ENCODE measurements at places on chromosomes 6 and 20.

- DNase-seq, result no peak
These were observed 57.5 kb downstream of the BFSP1 start for GRCh38 chr20:17473659-17474058.

- DNase-seq, result no peak
These were observed at the start of gene TNFRSF6B for GRCh38 chr20:63696628-63697356. TNFRSF6B (plus strand) TSS chr20:63696652; CDS start chr20:63696768, 116 bp downstream.

GRCh38 chr6:156497618-156498017, 279.6 kb upstream of the ARID1B start:
- DNase-seq, result no peak

DNA sequence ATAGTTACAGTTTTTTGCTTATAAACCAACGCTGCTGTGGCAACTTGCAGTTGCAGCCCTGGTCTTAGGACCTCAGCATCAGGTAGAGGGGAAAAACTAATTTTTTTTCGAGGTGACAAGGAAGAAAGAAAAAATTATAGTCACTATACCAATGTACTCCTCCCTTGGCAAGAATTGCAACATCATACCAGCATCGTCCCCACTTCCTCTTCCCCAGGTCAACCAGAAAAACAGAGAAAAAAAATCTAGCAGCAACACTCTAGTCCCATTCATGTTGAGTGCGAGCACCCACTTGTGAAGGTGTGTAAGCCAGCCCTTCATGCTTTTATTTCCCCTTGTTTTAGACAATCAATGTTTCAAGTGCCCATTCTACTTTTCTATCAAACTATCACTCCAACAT, 13.1 kb upstream of the DCBLD1 start:
- DNase-seq, result no peak

DNA sequence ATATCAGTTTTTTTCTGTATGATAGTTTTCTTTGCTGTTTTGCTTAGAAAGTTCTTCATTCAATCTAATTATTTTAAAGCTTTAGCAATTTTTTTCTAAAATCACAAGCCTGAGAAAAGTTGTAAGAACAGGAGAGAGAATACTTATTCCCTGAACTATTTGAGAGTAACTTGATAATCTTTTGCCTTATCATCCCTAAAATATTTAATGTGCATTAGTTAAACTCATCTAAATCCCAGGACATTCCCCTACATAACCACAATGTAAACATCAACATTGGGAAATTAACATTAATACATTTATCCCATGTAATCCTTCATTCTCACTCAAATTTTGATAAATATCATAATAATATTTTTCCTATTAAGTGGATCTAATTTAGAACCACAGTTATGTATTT, 241.8 kb downstream of the CD109 start:
- no peak for DNase-seq

- no peak for DNase-seq
These were observed 171.3 kb downstream of the CD83 start for GRCh38 chr6:14288910-14289309.

DNA sequence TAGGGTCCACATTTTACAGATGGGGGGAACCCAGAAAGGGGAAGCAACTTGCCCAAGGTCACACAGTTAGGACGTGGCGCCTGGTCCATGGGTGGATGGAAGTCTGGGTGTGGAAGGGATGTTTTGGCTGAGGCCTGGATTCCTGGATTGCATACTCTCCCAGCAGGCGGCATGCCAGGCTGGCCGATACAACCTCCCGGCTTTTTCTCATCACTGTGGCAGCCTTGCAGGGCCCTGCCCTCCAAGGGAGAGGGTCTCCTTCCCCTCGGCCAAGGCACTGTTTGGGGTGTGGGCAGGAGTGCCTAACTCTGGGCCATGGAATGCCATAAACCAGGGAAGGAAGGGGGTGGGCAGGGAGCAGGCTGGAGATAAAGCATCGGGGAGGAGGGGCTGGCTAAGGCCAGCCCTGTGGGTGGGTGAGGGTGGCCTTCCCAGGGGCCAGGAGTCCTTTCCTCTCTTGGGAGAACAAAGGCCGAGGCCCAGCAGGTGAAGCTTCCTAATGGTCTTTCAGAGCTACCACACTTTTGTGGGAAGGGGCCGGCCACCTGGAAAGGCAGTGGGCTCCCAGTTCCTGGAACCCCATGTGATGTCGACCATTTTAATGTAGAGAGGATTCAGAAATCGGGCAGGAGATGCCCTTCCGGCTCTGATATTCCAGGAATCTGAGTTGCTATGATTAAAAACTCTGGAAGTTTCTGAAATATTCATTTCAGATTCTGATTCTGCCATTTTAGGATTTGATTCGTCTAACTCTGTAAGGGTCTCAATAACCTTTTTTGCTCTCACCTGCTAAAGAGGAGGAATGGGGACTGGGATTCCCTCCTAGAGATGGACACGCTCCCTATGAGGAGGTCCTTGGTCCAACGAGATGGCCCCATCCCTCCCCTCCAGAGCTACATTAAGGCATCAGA, 4.2 kb downstream of the FOXS1 start:
- no peak for DNase-seq

GRCh38 chr6:116332096-116332495, 38.7 kb upstream of the DSE start:
- DNase-seq, result no peak

GRCh38 chr6:85416049-85416448, 33.8 kb upstream of the NT5E start:
- peak; percentile 32 for DNase-seq

- DNase-seq, result no peak
These were observed 232.4 kb downstream of the UST start for GRCh38 chr6:148979014-148979901.

DNA sequence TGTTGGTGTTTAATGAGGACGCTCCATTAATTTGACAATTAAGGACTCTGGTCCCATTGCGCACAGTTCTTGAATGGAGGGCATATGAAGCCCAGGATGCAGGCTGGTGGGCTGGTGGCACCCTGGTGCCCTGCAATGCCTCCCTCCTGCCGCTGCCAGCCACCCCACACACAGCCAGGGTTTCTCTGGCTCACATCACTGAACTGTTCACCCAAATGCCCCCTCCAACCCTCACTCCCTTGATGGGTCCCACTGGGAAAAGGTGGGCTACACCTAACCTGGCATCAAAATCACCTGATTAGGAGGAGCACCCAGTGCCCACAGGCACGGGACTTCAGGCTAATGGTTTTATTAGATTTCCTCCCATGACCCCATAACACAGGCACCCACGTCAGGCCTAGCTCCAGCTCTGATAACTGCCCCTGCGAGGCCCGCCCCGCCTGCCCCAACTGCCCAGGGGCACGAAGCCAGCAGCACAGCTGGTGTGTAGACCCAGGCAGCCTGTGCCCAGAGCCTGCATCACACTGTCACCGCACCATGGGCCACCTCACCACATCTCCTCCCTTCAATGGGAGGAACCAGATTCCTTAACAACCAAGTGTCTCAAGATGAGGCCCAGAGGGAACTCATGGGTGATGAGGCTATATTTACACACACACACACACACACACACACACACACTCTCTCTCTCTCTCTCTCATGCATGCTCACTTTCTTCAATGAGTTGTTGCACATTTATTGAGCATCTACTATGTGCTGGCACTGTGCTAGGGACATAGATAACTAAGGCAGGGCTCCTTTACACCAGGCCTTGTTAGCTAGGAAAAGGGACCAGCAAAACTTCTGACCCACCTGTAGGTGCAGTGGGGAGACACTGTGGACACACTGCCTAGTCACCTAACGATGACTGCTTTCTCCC, 107.3 kb downstream of the NOL4L start:
- no peak for DNase-seq

GRCh38 chr6:26296857-26297648, 67.9 kb upstream of the BTN3A2 start:
- DNase-seq, result peak; percentile 44

GRCh38 chr20:20472684-20473274, 104.9 kb downstream of the INSM1 start:
- DNase-seq, result no peak

DNA sequence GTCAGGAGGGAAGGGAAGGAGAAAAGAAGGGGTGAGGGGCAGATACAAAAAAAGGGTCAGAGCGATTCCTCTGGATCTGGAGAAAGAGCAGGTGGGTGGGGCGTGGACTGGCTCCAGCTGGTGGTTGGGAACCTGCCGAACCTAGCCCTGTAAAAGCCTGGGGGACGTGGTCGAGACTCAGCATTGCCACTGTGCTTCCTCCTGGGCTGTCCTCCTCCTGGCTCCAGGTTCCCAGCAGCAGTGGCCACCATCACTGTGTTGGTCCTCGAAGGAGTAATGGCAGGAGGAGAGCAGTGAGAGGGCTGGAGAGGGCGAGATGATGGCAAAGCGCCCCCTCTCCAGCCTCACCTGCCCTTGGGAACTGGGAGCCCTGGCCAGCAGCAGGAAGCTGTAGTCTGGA, 3.5 kb upstream of the RAET1L start:
- no peak for DNase-seq

GRCh38 chr6:3211681-3212080, 15.8 kb downstream of the TUBB2B start:
- peak; percentile 61 for DNase-seq

- DNase-seq, result no peak
These were observed 399 bp upstream of the REPS1 start for GRCh38 chr6:138988469-138988834.

DNA sequence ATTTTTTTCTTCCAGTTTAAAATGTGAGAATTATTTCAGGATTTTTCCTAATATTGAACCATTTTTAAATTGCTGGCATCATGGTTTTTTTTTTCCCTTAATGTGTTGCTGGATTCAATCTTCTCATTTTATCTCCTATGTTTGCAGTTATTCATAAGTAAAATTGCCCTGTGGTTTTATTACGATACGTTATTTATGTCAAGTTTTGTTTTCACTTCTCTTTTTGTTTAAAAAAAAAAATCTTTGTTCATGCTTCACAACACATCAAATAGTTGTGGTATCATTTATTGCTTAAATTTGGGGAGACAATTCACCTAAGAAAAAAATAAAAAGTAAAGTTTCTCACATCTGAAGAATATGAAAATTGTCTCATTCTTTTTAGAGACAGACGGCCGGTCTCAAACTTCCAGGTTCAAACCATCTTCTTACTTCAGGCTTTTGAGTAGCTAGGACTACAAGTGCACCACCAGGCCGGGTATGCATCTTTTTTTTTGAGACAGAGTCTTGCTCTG, 239.3 kb upstream of the ID4 start:
- no peak for DNase-seq

GRCh38 chr6:56746767-56747504, 104.2 kb upstream of the DST start:
- no peak for DNase-seq

DNA sequence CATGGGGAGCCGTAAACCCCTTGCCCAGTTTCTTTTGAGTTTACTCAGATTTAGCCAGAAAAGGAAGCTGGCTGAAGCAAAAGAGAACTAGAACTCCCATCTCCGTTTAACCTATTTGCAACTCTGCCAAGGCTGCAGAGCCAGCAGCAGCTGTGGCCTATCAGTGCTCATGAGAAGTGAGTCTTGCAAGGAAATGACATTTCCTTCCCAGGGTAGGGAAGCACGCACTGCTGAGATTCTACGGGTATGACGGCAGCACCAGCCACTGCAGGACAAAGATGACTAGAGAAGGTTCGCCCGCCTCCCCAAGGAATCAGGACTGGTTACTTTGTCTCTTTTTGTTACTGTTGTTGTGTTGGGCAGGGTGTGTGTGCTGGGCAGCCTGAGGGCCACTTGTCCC, 47.6 kb downstream of the PPP1R3G start:
- DNase-seq, result no peak

GRCh38 chr20:61306937-61307475, 54.9 kb downstream of the CDH4 start:
- no peak for DNase-seq

- no peak for DNase-seq
These were observed 44.2 kb downstream of the MYLK4 start for GRCh38 chr6:2706558-2706957.

- DNase-seq, result no peak
These were observed 20.4 kb downstream of the TRERF1 start for GRCh38 chr6:42431356-42431755.

- DNase-seq, result no peak
These were observed 18.6 kb upstream of the ZFAND3 start for GRCh38 chr6:37800703-37801604.

GRCh38 chr20:50565383-50565782, 55.2 kb downstream of the PTPN1 start:
- no peak for DNase-seq

DNA sequence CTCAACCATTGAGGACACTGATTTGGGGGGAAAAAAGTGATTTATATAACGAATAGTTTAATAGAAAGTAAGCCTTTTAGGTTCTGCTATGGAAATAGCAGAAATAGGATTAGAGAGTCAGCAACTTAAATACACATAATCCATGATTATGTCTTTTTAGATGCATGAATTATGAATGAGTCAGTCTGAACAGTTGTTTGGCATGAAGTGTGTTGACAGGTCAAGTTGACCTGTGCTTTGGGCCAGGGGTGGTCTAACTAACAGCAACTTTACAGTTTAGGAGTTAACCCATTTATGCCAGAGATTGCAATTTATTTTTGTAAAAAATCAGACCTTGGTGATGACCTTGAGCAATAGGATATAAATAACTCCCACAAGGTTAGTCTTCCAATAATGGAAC, 191.3 kb downstream of the MTFR2 start:
- DNase-seq, result no peak

DNA sequence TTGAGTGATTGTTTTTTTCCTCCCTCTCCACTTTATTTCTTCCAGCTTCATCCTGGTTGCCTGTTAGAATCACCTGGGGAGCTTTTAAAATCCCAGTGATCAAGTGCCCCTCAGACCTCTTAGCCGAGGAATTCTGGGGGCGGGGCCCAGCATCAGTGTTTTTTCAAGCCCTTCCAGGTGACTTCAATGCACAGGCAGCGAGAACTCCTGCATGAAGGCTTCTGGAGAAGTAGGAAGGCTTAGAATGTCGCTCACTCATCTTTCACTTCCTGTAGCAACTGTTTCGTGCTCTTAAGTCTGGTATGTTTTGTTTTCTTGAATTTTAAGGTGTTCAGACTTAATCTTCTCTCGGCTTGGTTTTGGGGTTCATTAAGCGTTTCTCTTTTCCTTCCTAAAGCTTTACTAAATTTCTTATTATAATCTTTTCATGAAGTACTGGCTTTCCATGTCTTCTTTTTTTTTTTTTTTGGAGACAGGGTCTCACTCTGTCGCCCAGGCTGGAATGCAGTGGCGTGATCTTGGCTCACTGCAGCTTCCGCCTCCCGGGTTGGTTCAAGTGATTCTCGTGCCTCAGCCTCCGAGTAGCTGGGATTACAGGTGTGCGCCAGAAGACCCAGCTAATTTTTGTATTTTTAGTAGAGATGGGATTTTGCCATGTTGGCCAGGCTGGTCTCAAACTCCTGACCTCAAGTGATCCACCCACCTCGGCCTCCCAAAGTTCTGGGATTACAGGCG, 30.9 kb upstream of the TULP1 start:
- DNase-seq, result no peak
